Muscle of arm (tissue), 14 donors: ENCODE measurements at places on chromosomes 7 and 10.

- no peak for DNase-seq
Observed at GRCh38 chr10:16995867-16996529, 133.6 kb downstream of the CUBN start.

GRCh38 chr7:127682140-127682539 is 30.1 kb downstream of the SND1 start:
- no peak for DNase-seq

DNA sequence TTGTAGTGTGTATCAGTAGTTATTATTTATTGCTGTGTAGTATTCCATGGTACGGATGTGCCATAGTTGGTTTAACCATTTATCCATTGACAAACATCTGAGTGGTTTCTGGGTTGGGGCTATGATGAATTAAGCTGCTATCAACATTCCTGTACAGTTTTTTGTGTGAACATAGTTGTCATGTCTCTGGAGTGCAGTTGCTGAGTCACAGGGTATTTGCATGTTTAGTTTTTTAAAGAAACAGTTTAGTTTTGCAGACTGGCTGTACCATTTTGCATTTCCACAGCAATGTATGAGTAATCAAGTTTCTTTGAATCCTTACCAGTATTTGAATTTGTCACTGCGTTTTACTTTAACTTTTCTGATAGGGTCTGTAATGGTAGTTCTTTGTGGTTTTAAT is 516.7 kb upstream of the CELF2 start:
- no peak for DNase-seq

- no peak for DNase-seq
Observed at GRCh38 chr7:11748884-11749283, 83.1 kb downstream of the THSD7A start.

DNA sequence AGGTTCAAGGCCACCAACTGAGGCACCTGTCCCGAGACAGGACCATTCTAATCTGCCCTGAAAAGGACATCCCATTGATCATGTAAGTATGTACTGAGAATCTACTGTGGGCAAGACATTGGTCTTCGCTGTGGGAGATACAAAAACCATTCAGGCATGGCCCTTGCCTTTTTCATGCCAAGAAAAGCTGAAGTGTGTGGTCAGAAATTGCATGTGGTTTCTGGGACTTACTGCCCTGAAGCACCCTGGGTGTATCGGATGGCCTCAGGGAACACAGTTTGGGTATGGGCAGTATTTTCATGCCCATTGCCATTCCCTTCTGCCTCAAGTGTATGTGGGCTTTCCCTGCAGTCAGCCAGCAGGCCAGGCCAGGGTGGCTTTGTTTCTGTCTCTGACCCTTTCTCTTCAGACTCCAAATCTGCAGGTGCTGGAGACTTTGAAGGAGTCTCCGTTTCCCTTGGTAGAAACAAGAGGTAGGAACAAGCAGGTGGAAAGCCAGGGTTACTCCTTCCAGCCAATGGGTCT is 285.7 kb downstream of the ZEB1 start:
- DNase-seq, result no peak

DNA sequence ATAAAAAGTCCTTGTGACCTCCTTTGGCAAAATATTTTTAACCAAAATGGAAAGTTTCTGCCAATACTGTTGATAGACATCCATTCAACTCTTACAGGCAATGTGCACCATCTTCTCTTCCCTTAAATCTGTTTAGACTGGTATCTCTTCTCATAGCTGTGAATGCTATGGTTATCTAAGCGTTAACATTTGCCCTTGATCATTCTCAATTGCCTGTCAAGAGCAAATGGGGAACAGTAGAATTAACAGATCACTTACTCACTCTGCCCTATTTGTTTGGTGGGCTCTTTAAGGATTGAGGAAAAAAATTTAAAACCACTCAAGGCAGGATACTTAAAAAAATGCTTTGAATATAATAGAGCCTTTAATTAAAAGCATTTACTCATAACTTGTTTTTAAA is 808.4 kb downstream of the NXPH1 start:
- no peak for DNase-seq

GRCh38 chr7:140435252-140435895 is 31.5 kb downstream of the RAB19 start:
- no peak for DNase-seq

- DNase-seq, result no peak
Observed at GRCh38 chr10:78692071-78692470, 376.7 kb upstream of the ZMIZ1 start.

DNA sequence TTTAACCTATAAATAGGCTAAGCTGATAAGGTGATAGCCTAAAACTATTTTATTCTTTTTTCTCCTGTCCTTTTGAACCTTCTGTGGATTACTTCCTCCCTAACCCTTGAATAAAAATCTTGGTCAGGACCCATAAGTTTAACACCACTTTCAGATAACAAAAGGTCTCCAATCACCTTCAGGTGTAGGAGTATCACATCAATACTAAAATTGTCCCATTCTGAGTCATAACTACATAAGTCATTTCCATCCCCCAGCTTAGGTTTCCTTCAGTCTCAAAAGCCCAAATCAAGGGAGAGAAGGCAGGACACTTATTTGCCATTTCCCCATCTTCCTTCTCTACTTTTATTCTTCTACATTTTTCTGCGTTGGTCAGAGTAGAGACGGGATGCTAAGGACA is 56.9 kb upstream of the WNT16 start:
- no peak for DNase-seq

DNA sequence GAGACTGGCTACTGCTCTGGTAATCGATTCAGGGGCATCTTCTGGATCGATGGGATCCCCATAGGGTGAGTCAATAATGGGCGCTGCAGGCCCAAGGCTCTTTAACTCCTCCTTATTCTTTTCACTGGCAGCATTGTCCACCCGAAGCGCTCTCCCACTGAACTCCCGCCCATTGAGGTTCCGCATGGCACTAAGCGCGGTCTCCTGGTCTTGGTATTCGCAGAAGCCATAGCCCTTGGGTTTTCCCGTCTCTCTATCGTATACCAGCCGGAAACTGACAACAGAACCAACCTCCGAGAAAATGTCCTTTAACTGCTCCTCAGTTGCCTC is 285 bp downstream of the CSTF2T start:
- DNase-seq, result no peak

DNA sequence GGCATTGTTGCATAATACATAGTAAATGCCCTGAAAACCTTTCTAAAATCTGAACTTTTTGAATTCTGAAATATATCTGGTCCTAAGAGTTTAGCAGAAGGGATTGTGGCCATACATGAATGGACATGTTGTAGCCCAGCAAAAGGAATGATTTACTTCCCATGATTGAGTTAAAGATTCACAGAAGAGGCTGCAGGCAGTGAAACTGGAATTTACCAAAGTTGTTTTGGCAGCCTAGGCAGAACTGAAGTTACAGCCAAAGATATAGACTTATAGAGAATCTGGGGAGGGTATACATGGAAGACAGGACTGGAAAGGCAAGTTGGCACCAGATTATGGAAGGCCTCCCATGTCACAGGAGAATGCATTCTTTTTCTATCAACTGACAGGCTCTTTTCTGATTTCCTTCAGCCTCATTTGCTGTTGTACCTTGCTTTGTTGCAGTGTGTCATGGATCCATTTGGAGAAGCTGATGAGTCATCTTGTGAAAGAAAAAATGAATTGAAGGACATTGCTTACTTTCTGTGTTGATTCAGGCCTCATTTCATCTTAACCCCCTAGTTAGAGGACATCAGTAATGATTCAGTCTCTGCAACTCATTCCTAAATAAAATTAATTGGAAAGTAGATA is 356.2 kb upstream of the LRGUK start:
- DNase-seq, result no peak
